ENCODE measurements at places on chromosomes 16 and 17. TPM values are rescaled to one million over a fixed set of nuclear protein-coding genes. Genes with fewer than 3 reads are reported as not detected.

GRCh38 chr16:60729051-60729450 is 1307.2 kb downstream of the CDH8 start:
- no peak for DNase-seq

FNDC8 gene
- total RNA-seq = not detected

GRCh38 chr16:47716571-47716970 is 255.4 kb downstream of the PHKB start:
- DNase-seq = no peak

DNA sequence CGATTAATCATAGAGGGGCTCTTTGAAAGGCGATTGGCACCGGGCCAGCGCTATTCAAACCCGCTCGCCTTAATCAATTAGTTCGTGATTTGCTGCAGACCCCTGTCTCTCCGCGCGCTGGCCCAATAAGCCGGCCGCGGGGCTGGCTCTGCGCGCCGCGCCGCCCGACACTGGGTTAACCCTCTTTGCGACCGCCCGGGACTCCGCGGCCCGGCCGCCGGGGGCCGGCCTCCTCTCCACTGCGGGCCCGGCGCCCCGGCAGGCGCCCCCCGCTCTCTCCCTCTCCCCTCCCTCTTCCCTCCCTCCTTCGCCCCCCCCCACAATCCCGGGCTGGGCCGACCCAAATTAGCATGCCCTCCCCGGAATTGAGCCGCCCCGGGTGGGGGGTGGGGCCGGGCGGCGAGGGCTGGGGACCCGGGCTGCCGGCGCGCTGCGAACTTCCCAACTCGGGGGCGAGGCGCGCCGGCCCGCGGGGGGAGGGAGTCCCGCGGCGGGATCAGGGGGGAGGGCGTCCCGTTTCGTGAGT is 428 bp upstream of the SALL1 start:
- DNase-seq = no peak

GRCh38 chr17:11486101-11486867 is 112.0 kb upstream of the DNAH9 start:
- DNase-seq = no peak

GRCh38 chr17:77408284-77408683 is 267.5 kb downstream of the SEC14L1 start:
- DNase-seq = no peak

DNA sequence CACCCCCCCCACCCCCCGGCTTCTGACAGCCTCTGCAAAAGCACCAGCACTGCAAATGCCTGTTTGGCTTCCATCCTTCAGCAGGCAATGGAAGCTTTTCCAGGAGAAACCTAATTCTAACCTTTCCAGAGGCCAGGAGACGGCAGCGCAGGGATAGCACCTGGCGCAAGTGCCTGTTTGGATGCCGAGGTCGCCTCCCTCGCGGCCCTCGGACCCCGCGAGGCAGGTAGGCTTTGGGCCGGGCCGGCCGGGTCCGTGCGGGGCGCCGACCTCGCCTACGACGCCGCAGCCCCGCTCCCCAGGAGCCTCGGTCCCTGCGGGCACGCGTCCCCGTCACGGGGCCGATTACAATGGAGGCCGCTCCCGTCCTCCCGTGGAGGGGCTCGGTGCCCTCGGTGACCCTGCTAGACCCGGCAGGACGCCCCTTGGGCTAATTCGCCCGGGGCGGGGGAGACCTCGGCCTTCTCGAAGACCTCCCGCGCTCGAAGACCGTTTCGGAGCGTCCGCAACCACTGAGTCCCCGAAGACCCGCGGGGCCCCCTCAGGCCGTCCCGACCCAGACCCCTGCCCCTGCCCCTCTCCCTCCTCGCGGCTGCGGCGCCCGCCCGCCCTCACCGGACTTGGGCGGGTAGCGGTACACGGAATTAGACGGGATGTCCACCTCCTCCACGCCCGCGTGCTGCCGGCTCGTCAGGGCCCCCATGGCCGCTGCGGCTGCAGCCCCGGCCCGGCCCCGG is 587 bp downstream of the RNF157 start:
- DNase-seq = no peak

DNA sequence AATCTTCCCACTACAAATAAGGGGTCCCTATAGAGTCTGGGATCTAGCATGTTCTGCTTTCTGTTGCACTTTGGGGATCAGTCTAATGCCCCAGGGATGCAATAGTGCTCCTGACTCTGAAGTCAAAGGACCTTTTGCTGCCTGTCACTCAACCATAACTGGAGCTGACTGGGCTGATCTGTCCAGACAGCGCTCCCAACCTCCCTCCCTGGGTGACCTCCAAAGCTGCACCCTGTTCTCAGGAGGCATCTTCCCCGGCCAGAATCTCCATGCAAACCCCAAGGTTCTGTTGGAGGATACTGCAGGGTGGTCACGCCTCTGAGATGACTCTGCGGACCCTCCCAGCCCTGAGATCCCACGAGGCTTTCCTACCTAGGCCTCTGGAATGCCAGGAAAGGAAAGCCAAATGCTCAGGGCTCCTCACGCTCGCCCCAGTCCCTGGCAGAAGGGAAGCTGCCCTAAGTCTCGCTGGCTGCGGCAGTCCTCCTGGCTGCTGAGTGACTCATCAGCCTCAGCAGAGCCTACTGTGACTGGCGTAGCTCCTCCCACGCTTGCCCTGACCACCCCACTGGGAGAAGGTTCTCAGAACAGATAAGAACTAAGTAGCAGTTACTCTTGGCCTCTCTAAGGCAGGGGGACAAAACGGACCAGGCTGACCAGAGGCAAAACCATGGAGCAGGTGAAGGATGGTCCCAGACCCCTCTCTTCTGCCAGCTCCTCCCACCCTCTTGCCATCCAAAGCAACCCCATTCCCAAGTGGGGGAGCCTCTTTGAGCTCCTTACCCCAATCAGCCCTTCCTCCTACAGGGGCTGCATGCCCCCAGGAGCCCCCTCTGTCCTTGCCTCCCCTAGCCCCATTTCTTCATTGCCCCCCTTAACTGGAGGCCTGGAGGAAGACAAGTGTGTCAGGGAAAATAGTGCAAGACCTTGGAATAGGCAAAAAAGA is 124.1 kb upstream of the TNRC6C start:
- no peak for DNase-seq

CPHXL2 gene
- total RNA-seq = not detected

- DNase-seq = no peak
These were observed 28.5 kb downstream of the FTO start for GRCh38 chr16:53732296-53732929.

VEZF1 gene
- 43.6 TPM for total RNA-seq

DNA sequence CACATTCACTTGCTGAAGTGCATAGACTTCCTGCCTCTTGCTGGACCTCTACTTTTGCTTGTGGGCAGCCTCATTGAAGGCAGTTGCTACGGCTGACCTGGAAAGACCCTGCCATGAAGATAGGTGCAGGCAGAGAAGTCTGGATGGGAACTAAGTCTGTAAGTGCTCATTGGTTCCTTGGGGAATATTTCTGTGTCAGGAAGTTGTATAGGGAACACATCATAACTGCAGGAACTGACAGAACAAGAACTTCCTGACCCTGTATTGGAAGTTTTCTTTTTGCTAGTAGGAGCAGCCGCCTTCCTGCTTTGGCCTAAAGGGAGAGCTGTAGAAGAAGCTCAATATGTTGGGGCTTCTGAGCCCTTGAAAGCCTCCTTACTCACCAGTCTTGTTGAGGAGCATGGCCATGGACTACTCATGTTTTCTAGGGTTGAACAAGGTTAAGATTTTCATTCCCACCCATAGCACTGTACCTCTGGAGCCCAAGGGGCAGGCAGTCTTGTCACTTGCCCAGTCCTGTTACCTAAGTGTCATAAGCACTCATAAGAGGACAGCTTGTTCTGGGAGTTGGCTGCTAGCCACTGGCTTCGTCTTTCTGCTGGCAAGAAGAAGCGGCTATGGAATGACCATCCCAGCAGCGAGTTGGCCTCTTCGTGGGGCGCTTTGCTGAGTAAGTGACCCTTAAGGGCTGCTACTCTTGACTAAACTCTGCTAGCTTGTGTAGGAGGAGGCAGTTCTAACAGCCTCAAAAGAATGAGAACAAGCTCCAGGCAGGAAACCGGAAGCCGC is 7.2 kb downstream of the UBFD1 start:
- DNase-seq = no peak

KCNJ12 gene
- 2.8 TPM for total RNA-seq

DNA sequence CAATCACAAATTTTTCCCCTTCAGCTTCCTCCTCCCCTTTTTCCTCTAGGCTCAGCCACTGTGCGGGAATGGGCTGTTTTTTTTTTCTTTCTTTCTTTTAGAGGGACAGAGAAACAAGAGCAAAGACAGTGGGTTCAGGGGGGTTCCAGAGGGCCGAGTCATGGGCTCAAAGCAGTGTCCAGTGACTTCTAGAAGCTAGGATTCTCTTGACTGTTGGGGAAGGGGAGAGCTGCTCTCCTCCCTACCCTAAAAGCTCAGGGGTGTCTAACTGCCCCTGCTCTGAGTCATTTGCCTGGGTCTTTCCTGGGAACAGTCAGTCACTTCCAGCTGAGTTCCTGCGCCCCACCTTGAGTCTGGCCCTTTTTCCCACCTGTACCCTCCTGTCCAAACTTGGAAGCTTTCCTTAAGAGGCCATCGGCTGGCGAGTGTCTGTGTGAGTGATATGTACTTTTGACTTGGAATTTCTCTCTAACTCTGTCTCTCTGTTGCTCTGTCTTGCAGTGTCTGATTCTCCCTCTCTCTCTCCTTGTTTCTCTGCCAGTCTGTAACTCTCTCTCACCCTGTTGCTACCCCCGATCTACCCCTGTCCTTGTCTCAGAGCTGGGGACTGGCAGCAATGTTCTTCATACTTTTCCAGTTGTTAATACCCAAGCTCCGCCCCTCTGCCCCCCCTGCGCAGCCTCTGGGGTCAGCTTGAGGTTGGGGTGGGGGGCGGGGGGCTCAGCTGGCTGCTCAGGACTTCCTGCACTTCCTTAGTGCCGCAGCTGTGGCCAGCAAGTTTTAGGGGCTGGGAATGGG is 2.4 kb downstream of the THRA start:
- no peak for DNase-seq

GRCh38 chr17:57553526-57553925 is 191.6 kb downstream of the CCDC182 start:
- no peak for DNase-seq

DNA sequence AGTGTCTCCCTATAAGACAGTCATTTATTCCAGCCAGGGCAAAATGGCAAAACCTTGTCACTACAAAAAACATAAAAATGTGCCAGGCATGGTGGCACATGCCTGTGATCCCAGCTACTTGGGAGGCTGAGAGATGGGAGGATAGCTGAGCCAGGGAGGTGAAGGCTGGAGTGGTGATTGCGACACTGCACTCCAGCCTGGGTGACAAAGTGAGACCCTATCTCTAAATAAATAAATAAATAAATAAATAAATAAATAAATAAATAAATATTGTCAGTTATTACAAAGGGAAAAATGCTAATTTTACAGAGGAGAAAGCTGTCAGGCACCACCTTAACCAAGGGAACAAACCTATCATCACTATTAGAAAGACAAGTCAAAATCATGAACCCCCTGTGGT is 75.5 kb downstream of the STH start:
- no peak for DNase-seq

DNA sequence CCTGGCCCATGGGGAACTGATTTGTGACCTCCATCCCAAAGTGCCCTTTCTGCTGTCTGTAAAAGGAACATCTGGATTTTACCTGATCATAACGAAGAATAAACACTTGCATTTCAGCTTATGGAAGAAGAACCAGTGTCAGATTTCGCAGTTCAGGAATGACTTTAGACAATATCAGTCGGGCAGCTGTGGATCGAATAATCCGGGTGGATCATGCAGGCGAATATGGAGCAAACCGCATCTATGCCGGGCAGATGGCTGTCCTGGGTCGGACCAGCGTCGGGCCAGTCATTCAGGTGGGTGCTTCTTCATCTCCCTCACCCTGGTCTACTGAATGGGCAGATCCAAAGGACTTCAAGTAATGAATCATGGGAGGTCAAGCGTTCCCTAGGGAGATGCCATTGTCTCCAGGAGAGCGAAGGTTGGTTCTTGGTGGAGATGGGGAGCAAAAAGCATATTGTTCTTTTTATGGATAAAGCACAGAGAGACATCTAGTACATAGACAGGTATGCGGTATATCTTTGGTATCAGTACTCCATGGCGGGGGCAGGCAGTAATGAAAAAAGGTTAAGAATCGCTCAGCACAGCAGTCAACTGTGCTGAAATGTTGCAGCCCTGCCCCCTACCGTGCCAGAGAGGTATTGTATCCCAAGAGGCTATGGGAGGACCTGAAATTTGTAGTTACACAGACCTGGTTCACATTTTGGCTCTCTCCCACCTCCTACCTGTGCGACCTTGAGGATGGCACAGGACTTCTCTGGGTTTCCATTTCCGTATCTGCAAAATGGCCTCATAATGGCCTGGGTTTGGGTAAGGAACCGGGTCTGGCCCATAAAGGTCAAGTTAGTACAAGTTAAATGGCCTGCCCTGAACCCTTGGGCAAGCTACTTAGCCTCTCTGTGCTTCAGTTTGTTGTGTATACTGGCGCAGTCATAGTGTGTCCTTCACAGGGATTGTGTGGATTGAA is 4.7 kb downstream of the COQ7 start:
- DNase-seq = no peak

GRCh38 chr16:20320592-20320991 is 6.7 kb downstream of the GP2 start:
- DNase-seq = no peak

DNA sequence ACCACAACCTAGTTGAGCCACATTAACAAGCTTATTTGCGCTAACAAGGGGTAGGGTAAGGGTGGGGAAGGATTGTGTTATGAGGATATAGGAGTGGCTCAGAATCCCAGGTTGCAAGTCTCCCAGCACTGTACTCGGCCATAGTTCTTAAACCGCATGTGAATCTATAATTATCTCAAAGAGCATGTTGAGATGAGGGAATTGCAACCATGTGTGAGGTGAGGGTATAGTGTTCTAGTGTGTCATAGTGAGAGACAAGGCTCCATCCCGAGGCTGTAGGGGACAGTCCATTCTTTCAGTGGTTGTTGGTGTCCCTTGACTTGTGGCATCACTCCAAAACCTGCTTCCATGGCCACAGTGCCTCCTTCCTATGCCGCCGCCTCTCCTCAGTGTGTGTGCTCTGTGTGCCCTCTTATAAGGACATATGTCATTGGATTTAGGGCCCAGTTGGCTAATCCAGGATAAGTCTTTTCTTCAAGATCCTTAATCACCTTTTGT is 22.7 kb upstream of the ATP5MC1 start:
- DNase-seq = no peak

GRCh38 chr17:75764711-75765421 is at the start of gene GALK1:
Gene GALK1, minus strand, starts transcription at chr17:75765192. Its CDS starts 56 bp downstream, at chr17:75765136.
- DNase-seq = peak; percentile 77

SETD6 gene
- 16.4 TPM for total RNA-seq

ERCC4 gene
- total RNA-seq = 18.5 TPM

CDH1 gene
- not detected for total RNA-seq

- DNase-seq = no peak
These were observed 18.4 kb upstream of the ZNF594 start for GRCh38 chr17:5210091-5210490.

TOB1 gene
- total RNA-seq = 44.8 TPM

CDH8 gene
- 2.8 TPM for total RNA-seq

DNA sequence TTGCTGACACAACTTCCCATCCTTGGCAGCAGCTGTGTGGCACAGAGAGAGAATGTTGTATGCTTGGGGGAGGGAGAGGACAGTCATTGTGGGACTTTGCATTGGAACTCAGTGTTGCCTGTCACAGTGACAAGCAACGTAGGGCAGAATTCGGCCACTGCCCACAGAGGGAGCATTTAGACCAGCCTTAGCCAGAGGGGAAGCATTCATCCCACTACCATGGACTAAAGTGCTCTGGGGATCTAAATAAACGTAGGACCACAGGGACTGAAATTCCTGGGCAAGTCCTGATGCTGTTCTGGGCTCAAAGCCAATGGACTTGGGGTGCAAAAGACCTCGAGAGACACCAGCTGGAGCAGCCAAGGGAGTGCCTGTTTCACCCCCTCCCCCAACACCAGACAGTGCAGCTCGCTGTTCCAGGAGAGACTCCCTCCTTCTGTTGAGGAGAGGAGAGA is 44.9 kb downstream of the ABCA8 start:
- DNase-seq = no peak

- peak; percentile 73 for DNase-seq
These were observed 368.0 kb downstream of the FOXL1 start for GRCh38 chr16:86946396-86946795.

Measured in chondrocyte (in vitro differentiated cells).